ENCODE measurements at places on chromosomes 3 and 15. TPM values are rescaled to one million over a fixed set of nuclear protein-coding genes. Genes with fewer than 3 reads are reported as not detected.

Gene CD47
- total RNA-seq: 40.7 TPM

Gene CATSPER2
- total RNA-seq: 0.58 TPM

Gene RASL12
- total RNA-seq: 0.15 TPM

Gene TIMP4
- 10.8 TPM for total RNA-seq

Gene INKA1
- total RNA-seq: 3.0 TPM

Gene GCNT3
- 156 TPM for total RNA-seq

Gene ZKSCAN7
- not detected for total RNA-seq

Gene PLAAT1
- total RNA-seq: not detected

Gene PIF1
- total RNA-seq: 21.5 TPM

Gene IGF2BP2
- total RNA-seq: 11.6 TPM

Gene C3orf70
- total RNA-seq: not detected

Gene BCL2A1
- 11.4 TPM for total RNA-seq

Gene CD80
- total RNA-seq: not detected

Gene CSTA
- total RNA-seq: 0.75 TPM

Gene GP9
- total RNA-seq: not detected

Gene SV2B
- 0.09 TPM for total RNA-seq

Gene SCG5
- total RNA-seq: 2.3 TPM

Gene CLDN18
- total RNA-seq: not detected

Gene FAH
- 35.5 TPM for total RNA-seq

Gene THBS1
- 53.2 TPM for total RNA-seq

Gene ZMAT3
- total RNA-seq: 10.0 TPM

Gene NLGN1
- not detected for total RNA-seq

Gene TMEM207
- total RNA-seq: not detected

Gene FETUB
- 0.14 TPM for total RNA-seq

Gene TRIM42
- not detected for total RNA-seq

Gene ACKR2
- total RNA-seq: not detected

Gene ISL2
- 4.7 TPM for total RNA-seq

Gene TGM5
- total RNA-seq: not detected

Gene SMAD3
- total RNA-seq: 170 TPM

Gene ZCWPW2
- total RNA-seq: not detected

Gene GOLGA8S
- total RNA-seq: 0.12 TPM

Gene CTXN2
- total RNA-seq: not detected

Gene PROS1
- 6.8 TPM for total RNA-seq

Gene SLC22A14
- not detected for total RNA-seq

Gene ARL14
- total RNA-seq: 0.93 TPM

Gene GABRA5
- total RNA-seq: 115 TPM
